ENCODE measurements at places on chromosomes 11 and 22.
A peak's percentile ranks its signal among the peaks of the same experiment; 100 is the strongest.

DNA sequence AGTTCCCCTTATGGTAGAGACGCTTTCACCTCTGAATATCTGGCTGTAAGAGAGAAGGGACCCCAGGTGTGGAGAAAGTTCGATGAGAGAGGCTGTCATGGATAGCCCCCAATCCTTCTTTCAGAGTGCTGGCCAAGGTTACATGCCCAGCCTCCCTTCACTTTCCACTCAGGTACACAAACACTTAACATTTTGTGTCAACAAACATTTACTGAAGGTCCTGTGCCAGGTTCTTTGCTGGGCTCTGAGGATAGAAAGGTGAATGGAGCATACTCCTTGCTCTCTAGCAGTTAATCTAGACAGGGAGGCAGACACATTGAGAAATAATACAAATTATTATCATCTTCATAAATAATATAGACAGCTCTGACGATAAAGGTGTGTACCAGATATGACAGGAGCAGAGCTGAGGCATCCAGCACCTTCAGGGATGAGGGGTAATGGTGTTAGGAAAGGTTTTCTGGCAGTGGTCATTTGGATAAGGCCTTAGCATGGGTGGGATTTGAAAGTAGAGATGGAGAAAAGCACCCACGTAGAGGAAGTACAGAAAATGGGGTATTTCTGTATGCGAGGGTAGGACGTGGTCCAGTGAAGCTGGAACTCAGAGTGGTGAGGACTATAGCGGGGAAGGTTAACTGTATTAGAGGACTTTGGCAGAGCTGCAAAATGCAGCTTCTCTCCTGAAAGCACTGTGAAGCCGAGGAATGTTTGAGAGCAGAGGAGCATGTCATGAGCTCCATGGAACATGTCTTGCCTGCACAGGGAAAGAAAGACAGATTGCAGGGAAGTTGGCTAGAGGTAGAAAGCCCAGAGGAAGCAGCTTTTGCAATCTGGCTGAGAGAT is 19.6 kb downstream of the PPFIBP2 start:
- DNase-seq, result no peak

DNA sequence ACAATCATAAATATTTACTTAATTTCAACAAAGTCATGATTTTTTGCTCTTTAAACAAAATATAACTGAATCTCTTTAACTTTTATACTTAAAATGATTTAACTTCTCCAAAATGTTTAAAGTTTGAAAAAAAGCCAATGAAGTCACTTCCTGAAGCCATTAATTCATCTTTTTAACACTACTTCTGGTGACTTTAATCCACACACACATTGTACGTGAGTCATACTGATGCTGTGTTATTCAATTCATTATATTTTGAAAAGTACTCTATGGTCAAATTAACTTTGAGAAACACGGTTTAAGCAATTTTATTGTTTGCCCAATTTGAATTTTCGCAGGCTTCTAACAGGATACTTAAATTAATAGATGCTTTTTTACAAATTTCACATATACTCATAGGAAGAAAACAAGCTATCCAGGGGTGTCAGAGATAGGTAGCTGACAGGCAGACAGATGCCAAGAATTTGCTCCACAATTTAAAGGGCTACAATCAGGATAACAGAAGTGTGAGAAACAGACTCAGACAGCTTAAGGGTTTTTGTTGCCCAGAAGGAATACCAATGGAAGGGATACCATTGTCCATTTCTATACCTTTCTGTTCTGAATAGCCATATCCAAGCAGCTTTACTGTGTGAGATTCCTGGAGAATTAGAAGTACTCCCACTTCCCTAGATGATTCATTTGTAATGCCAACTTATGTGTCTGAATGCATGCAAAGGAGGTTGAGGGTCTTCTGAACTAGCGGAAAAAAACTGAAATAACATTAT is 118.4 kb downstream of the RBFOX2 start:
- DNase-seq, result no peak

DNA sequence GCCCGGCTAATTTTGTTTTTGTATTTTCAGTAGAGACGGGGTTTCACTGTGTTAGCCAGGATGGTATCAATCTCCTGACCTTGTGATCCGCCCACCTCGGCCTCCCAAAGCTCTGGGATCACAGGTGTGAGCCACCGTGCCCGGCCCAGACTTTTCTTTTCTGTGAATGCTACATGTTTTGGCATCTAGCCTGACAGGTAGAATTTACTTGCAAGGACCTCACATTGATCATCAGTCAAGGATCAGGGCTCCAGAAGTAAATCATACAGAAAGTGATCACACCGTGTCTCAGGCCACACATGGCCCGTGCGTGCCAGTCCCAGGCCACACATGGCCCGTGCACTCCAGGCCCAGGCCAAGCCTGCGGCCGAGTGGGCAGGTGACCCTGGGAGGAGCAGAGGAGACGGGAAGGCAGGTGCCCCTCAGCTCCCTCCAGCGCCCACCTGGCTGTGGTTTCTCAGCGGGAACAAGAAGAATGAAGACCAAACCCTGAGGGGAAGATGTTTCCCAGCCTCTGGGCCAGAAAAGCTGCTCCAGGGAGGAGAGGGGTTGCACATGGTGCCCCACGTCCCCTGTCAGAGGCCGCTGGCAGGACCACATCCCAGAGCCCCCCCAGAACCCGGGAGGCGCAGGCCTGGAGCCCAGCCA is 76.2 kb downstream of the BRD1 start:
- DNase-seq, result no peak

DNA sequence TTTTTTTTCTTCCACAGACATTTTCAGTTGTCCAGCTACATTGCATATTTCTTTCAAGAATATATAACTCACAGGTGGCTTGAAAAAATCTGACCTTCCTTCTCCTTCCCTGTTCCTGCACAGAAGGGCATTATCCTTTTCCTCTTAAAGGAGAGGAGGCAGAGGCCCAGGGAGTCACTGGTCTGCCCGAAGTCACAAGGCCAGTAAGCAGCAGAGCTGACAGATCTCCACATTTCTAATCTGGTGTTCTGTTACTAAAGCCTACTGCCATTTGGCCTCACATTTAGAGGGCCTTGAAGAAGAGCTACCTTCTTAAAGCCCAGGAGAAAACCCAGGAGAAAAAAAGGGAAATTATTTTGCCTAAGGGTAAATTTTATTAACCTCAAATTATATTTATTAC is 12.3 kb downstream of the ENDOD1 start:
- no peak for DNase-seq

DNA sequence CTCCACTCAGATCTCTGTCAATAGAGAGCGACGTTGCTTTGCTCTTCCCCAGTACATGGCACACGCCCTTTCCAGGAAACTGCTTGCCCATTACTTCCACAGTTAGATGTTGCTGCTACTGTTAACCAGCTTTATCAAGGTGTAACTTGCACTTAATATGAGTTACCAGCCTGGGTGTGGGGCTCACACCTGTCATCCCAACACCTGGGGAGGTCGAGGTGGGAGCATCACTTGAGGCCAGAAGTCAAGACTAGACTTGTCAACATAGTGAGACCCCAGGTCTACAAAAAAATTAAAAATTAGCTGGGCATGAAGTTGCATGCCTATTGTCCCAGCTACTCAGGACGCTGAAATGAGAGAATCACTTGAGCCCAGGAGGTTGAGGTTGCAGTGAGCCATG is 177.1 kb upstream of the B3GAT1 start:
- no peak for DNase-seq

- DNase-seq, result peak; percentile 21
Measured at GRCh38 chr11:13073119-13073981, 64.2 kb downstream of the RASSF10 start.

- DNase-seq, result no peak
Measured at GRCh38 chr11:16780146-16780545, 41.7 kb downstream of the C11orf58 start.

DNA sequence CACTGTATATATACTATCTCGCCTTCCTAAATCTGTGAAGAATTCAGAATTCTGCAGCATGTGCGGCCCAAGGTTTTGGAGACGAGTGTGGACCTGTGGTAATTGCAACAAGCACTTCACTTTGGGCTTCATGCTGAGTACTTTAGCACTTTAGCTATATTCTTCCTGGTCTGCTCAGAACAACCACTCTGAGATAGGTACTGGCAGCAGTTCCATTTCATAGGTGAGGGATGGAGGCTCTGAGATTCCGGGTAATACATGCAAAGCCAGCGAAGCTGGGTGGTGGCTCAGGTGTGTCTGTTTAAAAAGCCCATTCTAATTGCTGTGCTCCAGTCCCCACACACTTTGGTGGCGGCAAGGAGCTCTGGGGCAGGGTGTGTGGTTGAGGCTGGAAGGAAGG is 6.4 kb downstream of the ELF5 start:
- DNase-seq, result no peak

DNA sequence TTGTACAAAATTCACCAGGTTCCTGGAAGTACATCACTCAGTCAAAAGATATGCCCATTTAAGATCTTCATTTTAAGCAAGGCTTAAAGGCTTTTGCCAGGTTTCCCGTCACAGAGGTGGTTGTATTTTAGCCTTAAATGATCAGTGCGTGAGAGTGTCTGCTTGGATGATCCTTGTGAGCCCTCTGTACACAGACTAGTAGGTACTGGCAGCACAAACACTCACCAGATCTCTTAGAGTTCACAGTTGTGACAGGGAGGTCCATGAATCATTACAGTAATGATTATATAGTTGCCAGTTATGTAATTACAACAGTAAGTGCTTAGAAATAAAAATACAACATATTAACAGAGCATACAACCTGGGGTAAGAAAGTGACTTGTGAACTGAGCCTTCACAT is 84.2 kb upstream of the SLC25A18 start:
- DNase-seq, result no peak

GRCh38 chr22:37676736-37677492 is 1.5 kb downstream of the LGALS1 start:
- peak; percentile 84 for DNase-seq

DNA sequence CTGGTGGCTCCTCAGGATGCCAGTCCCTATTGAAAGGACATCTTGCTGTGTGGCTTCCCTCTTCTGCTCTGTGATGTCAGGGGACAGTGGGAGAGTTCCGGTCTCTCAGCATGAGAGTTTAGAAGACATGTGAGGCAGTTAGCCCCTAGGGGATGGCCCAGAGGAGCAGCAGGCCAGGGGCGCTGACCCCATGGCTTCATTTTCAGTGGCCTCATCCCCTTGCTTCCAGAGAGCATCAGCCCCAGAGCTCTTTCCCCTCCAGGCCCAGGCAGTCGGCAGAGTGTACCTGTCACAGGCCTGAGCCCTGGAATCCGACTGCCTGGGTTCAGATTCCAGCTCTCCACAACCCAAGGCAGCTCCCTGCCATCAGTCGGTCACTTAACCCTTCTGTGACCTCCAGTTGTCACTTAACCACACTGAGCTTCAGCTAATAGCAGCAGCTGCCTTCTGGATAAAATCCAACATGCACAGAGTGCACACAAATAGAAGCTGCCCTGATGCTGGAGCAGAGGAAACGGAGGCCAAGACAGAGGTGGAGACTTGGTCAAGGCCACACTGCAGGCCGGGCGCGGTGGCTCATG is 14.1 kb upstream of the LRRC10B start:
- no peak for DNase-seq

- no peak for DNase-seq
Measured at GRCh38 chr11:116309446-116309845, 463.3 kb downstream of the BUD13 start.

DNA sequence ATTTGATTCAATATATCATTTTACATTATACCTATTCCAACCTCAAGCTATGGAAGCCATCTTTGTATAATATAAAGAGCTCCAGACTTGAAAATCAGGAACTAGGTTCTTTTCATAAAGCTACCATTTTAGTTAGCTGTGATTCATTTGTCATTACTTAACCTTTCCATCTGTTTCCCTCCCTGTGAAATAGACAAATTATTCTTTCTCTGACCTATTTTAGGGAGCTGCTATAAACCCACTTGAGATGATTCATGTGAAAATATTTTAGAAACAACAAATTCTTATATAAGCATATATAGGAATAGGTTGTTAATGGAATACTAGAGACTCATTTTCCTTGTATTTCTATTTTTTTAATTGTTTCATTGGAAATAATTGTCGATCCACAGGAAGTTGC is 1012.1 kb downstream of the OPCML start:
- DNase-seq, result no peak

DNA sequence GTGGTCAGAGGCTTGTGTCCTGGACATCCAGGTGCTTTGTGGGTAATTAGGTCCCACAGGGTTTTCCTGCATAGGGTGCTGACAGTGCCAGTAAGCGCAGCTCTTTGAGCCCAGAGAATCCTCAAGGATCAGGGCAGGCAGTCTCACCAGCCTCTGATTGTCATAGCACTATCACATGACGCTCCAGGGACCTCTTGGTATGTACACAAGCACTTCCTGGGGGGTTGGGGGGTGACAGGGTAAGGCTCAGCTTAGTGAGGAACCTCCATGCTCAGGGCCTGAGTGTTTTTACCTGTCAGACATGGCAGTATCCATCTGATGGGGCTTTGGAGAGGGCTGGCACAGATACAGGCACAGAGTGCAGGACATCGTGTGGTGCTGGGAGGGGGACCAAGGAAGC is 27.9 kb upstream of the SUSD2 start:
- peak; percentile 74 for DNase-seq

- no peak for DNase-seq
Measured at GRCh38 chr11:115272925-115273324, 231.3 kb downstream of the CADM1 start.

- DNase-seq, result peak; percentile 7
Measured at GRCh38 chr11:30583476-30584280, 2.5 kb downstream of the MPPED2 start.
